ENCODE measurements at places on chromosomes 6 and 20. TPM values are rescaled to one million over a fixed set of nuclear protein-coding genes. Genes with fewer than 3 reads are reported as not detected.

DNA sequence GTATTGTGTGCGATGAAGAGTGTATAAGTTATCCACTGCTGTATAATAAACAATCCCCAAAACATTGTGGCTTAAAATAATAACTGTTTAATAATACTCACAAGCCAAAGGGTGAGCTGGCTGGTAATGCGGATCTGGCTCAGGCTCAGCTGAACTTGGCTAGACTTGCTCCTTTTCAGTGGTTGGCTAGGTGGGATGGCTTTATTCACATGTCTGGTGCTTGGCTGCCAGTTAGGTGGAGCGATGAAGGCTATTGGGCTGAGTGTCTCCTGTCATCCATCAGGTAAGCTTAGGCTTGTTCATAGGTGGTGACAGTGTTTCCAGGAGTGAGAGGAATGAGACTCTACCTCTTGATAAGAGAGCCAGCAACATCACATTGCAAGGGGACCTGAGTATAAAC lies 135.0 kb upstream of the ASCC3 start:
- H3K27me3 ChIP-seq, result no peaks in the 10 kb centered on the region
- peaks cover 16% of the 10 kb centered on the region for H3K4me1 ChIP-seq
- no peak overlapping the region for H3K4me3 ChIP-seq
- no peak overlapping the region for H3K27ac ChIP-seq
- H3K36me3 ChIP-seq, result no peaks in the 10 kb centered on the region

Gene SPEF1
- not detected for total RNA-seq

Gene MTFR2
- total RNA-seq, result 23.9 TPM

DNA sequence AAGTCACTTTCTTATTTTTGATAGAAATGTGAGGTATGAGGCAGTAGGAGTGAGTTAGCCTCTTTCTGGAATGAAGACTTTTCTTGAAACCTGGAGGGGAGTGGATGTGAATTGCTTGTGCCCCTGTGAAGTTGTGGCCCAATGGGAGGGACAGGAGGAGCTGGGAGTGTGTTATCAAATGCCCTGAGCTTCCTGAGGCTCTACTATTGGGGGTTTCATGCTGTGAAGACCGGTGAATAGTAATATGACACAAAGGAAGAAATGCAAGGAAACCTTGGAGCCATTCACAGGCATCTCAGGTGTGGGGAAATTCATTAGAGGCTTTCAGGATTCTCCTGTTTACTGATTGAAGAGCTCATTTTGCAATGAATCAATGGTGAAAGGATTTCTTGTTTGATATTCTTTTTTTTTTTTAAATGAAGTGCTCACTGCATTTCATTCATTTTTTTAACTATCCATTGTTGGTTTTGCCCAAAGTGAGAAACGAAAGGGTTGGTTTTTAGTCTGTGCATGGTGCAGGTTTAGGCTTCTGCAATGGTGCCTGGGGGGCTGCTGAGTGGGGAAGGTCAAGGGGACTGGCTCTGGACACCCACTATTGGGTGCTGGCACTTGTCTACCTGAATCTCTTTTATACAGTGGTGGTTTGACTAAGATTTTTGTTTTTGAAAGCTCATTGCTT lies 8.2 kb downstream of the RNF144B start:
- peaks cover 15% of the 10 kb centered on the region for H3K4me1 ChIP-seq
- no peak for DNase-seq
- H3K27ac ChIP-seq, result no peak overlapping the region
- H3K4me3 ChIP-seq, result no peak overlapping the region
- H3K27me3 ChIP-seq, result no peaks in the 10 kb centered on the region
- H3K36me3 ChIP-seq, result no peaks in the 10 kb centered on the region

Gene ZSCAN23
- 1.1 TPM for total RNA-seq

DNA sequence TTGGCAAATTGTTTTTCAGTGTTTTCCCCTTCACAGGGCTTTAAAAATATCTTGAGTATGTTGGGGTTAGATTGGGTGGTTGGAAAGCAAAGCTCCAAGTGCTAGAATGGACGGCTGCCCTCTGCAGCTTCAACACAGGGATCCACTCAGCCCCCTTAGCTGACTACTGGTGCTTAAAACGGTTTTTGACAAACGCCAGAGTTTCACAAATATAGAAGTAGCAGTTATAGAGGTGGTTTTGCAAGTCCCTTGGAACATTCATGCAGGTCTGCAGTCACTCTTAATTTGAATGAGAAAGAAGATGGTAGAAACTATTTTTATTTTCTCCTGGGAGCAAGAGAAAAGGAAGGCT lies 175.9 kb downstream of the ARID1B start:
- H3K27me3 ChIP-seq, result no peaks in the 10 kb centered on the region
- H3K4me3 ChIP-seq, result no peak overlapping the region
- no peak for DNase-seq
- peaks cover 66% of the 10 kb centered on the region for H3K4me1 ChIP-seq
- no peaks in the 10 kb centered on the region for H3K36me3 ChIP-seq

Gene LRFN2
- not detected for total RNA-seq

- no peaks in the 10 kb centered on the region for H3K27me3 ChIP-seq
- H3K4me1 ChIP-seq, result no peaks in the 10 kb centered on the region
- no peak overlapping the region for H3K27ac ChIP-seq
- H3K4me3 ChIP-seq, result no peak overlapping the region
These were observed 630.7 kb upstream of the MMS22L start for GRCh38 chr6:97913721-97914120.

GRCh38 chr20:58308680-58309527 lies 611 bp upstream of the RAB22A start:
- H3K27me3 ChIP-seq, result no peaks in the 10 kb centered on the region
- peaks cover 35% of the 10 kb centered on the region for H3K36me3 ChIP-seq
- peak overlapping the region; percentile 93 for H3K27ac ChIP-seq
- peaks cover 64% of the 10 kb centered on the region for H3K4me1 ChIP-seq
- H3K4me3 ChIP-seq, result peak overlapping the region; percentile 81

DNA sequence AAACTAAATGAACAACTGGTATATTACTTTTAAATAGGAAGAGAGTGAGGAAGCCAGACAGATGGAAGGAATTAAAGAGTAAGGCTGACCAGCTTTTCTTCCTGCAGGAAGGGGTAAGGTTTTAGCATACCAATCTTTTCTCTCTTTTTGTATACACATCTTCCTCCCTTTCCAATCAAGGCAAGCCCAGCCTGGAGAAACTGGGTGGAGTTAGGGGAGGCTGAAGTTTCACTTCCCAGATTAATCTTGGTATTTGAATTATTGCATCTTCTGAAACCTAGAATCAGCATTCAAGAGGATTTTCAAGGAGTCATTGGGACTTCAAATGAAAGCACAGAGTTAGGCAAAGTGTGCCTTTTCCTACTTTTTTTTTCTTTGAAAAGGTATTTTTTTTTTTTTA lies 33.1 kb downstream of the TMEM14A start:
- no peak overlapping the region for H3K27ac ChIP-seq
- no peaks in the 10 kb centered on the region for H3K36me3 ChIP-seq
- H3K4me1 ChIP-seq, result no peaks in the 10 kb centered on the region
- no peak overlapping the region for H3K4me3 ChIP-seq

- no peaks in the 10 kb centered on the region for H3K4me1 ChIP-seq
- H3K27me3 ChIP-seq, result no peaks in the 10 kb centered on the region
- H3K4me3 ChIP-seq, result no peak overlapping the region
- DNase-seq, result no peak
These were observed 417.5 kb downstream of the EYS start for GRCh38 chr6:65289491-65289890.

DNA sequence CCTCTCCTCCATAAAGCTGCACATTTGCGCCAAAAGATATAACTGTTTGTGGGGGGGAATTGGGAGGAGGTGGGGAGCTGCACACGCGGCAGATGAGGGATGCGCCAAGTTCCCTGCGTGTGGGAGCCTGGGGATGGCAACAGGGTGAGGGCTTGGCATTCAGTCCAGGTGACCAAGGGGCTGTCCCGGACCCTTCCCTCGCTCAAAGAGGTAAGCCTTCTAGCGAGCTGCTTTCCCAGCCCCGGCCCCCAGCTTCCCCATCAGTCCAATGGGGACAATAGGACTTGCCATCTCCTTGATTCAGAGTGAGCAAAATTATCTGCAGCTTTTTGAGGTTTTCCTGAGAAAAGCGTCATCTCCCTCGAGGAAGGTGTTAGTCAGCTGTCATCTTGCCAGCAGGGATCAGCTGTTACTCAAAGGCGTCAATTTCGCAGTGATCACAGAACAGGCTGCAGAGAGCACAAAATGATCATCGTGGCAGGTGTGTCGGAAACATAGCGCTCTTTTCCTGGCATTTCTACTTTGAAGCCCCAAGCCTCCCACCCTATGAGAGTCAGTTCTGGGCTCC lies 21.3 kb downstream of the ZNF831 start:
- H3K27ac ChIP-seq, result peak overlapping the region; percentile 14
- no peaks in the 10 kb centered on the region for H3K27me3 ChIP-seq
- H3K36me3 ChIP-seq, result peaks cover 33% of the 10 kb centered on the region
- H3K4me3 ChIP-seq, result no peak overlapping the region

- H3K4me3 ChIP-seq, result no peak overlapping the region
- H3K27me3 ChIP-seq, result no peaks in the 10 kb centered on the region
- H3K4me1 ChIP-seq, result peaks cover 84% of the 10 kb centered on the region
- peaks cover 64% of the 10 kb centered on the region for H3K36me3 ChIP-seq
- H3K27ac ChIP-seq, result peak overlapping the region; percentile 82
These were observed 63.3 kb downstream of the KCNS1 start for GRCh38 chr20:45037635-45038034.

GRCh38 chr6:32973144-32974015 lies 5.0 kb downstream of the BRD2 start:
- H3K4me3 ChIP-seq, result peak overlapping the region; percentile 95
- H3K27me3 ChIP-seq, result no peaks in the 10 kb centered on the region
- peak overlapping the region; percentile 99 for H3K27ac ChIP-seq
- peak; percentile 77 for DNase-seq

DNA sequence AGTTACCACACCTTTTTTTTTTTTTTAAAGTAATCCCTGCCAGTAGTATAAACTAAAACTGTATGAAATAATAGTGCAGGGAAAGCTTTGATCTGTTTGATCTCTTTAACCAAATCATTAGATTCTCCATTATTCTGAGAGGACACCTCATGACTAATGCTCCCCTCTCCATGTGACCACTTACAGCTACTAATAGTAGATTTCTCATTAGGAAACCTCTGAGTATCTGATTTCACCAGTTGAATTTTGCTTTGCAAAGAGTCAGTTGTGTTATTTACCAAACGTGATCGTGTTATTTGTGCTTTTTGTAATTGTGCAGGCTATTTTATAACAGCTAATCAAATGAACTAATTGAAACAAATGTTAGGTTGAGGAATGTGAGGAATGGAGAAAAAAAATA lies 12.5 kb downstream of the CASP8AP2 start:
- H3K36me3 ChIP-seq, result peaks cover 24% of the 10 kb centered on the region
- no peak for DNase-seq
- H3K4me1 ChIP-seq, result peaks cover 33% of the 10 kb centered on the region
- H3K27ac ChIP-seq, result no peak overlapping the region

Gene GPSM3
- total RNA-seq, result 67.8 TPM

DNA sequence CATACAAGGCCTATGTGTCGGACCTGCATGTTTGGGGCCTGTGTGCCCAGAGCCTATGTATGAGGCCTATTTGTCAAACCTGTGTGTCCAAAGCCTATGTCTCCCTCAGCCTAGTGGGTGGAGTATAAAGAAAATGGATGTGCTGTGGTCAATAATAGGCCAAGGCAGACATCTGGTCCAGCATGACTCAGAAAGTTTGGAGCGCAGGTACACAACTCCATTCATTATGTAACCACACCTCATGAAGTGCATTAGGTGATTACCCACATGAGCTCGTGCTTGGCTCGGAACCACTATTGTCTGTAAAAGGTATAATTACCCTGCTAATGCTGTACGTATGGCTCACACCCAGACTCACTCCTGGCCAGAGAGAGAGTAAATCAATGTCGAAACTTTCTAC lies 302.4 kb upstream of the POU3F2 start:
- no peaks in the 10 kb centered on the region for H3K36me3 ChIP-seq
- DNase-seq, result no peak
- no peaks in the 10 kb centered on the region for H3K4me1 ChIP-seq

- no peak overlapping the region for H3K4me3 ChIP-seq
- H3K4me1 ChIP-seq, result no peaks in the 10 kb centered on the region
- H3K27ac ChIP-seq, result no peak overlapping the region
- DNase-seq, result no peak
- H3K36me3 ChIP-seq, result no peaks in the 10 kb centered on the region
These were observed 683.6 kb downstream of the BCKDHB start for GRCh38 chr6:80789912-80790570.

DNA sequence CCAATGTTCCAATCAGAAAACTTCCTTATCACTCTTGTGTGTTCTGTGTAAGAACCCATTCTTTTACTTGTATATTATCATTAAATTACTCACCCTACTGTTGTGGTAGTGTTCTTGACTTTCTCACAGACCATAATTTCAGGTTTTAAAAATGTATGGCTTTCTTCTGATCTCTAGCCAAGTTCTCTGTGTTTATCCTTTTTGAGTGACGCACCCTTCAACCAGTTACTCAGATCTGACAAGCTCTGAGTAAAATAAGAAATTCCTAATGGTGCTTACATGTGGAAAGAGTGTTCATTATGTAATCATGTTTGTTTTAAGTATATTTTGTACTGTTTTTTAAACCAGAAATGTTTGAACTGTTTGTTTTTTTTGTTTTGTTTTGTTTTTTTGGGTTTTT lies 11.0 kb downstream of the TBPL1 start:
- H3K4me3 ChIP-seq, result no peak overlapping the region
- H3K4me1 ChIP-seq, result peaks cover 63% of the 10 kb centered on the region
- peak overlapping the region; percentile 35 for H3K27ac ChIP-seq
- DNase-seq, result no peak
- H3K36me3 ChIP-seq, result peaks cover 3% of the 10 kb centered on the region

Gene CGA
- not detected for total RNA-seq

- DNase-seq, result no peak
- H3K4me1 ChIP-seq, result peaks cover 12% of the 10 kb centered on the region
- no peaks in the 10 kb centered on the region for H3K36me3 ChIP-seq
- H3K27me3 ChIP-seq, result peaks cover 10% of the 10 kb centered on the region
These were observed 199.2 kb upstream of the PRDM1 start for GRCh38 chr6:105886814-105887544.

Gene MAS1
- not detected for total RNA-seq

DNA sequence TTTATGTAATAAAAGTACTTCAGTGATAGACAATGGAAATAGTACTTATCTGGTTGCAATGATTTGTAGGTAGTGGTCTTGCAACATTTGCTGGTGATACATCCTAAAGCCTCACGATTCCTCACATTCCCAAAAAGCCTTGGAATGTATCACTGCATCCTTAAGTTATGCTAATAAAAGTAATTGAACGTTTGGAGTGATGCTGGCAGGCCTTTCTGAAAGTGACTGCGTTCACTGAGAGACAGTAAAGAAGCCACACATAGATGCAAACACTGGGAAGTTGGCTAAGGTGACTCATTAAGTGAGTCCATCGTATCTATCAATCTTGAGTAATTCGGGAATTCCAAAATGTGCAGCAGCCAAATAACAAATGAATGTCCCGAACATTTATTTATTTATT lies 444.1 kb upstream of the SOX4 start:
- DNase-seq, result no peak
- H3K27ac ChIP-seq, result no peak overlapping the region
- H3K4me3 ChIP-seq, result no peak overlapping the region
- H3K36me3 ChIP-seq, result no peaks in the 10 kb centered on the region
- H3K4me1 ChIP-seq, result no peaks in the 10 kb centered on the region

DNA sequence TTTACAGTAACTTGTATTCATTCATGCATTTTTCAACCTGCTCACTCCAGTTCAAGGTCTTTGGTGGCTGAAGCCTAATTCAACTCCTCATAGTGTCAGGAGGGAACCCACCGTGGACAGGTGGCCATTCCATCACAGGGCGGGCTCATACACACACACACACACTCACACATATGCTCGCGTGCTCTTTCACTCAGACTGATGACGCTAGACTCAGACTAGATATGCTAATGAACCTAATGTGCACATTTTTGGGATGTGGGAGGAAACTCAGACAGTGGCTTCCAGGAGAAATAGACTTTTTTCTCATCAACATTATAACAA lies 56.7 kb downstream of the TRIM27 start:
- peak; percentile 55 for DNase-seq
- H3K27me3 ChIP-seq, result peaks cover 3% of the 10 kb centered on the region
- peaks cover 26% of the 10 kb centered on the region for H3K4me1 ChIP-seq
- H3K4me3 ChIP-seq, result peak overlapping the region; percentile 78
- H3K36me3 ChIP-seq, result peaks cover 10% of the 10 kb centered on the region

Gene GPR63
- total RNA-seq, result 0.92 TPM

Gene SLC12A5
- 0.43 TPM for total RNA-seq
